ENCODE measurements at places on chromosomes 2 and 18.
A peak's percentile ranks its signal among the peaks of the same experiment; 100 is the strongest.

DNA sequence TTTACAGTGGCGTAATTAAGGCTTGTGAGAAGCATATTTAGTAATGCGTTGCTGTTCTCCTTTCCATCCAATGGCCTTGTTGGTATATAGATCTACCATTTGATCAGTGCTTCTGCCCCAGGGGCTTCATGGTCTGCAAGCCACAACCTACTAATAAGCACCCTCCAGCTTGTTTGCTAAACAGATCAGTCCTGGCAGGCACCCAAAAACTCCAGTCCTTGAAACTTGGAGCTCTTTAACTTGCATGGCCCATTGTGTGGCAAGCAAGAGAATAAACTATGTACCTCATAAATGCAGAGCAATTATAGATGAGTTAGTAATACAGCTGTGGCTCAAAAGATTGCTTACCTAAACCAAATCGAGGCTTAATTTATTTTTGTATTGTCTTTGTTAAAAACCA is 158.5 kb downstream of the FTCDNL1 start:
- DNase-seq, result no peak

DNA sequence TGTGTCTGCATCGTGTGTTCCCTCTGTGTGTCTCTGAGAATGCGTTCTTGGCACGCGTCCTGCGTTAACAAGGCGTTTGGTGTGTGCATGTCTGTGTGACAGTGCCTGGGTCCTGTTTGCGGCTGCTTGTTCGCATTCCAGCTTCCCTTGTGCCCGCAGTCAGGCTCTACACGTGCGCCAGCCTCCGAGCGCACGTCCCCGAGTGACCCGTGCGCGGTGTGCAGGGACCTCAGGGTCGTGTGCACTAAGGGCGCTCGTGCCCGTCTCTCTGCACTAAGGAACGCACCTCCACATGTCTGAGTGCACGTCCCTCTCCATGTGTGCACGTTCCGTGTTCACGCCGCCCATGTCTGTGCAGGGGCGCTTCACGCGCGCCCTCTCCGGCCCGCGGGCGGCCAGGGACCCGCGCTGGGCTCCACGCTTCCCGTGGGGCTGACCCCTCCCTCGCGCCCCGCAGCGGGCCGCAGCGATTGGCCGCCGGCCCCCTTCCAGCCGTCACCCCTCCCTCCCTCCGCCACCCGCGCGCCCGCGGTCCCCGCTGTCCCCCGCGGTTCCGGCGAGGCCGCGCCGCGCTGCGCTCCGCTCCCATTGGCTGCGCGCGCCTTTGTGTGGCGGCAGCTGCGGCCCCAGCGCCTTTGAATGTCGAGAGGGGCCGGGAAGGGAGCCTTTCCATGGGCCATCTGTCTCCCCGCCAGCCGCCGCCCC is 229.4 kb downstream of the HAUS1 start:
- no peak for DNase-seq

- DNase-seq, result no peak
These were observed 198.7 kb upstream of the DTNA start for GRCh38 chr18:34511435-34511834.

GRCh38 chr2:127401757-127402695 is 14.3 kb upstream of the MAP3K2 start:
- DNase-seq, result no peak

GRCh38 chr2:207289295-207290018 is 123.7 kb upstream of the KLF7 start:
- DNase-seq, result no peak

GRCh38 chr2:149841396-149841795 is 253.8 kb upstream of the MMADHC start:
- no peak for DNase-seq

- DNase-seq, result no peak
These were observed 54.5 kb upstream of the NPAS2 start for GRCh38 chr2:100765481-100765880.

DNA sequence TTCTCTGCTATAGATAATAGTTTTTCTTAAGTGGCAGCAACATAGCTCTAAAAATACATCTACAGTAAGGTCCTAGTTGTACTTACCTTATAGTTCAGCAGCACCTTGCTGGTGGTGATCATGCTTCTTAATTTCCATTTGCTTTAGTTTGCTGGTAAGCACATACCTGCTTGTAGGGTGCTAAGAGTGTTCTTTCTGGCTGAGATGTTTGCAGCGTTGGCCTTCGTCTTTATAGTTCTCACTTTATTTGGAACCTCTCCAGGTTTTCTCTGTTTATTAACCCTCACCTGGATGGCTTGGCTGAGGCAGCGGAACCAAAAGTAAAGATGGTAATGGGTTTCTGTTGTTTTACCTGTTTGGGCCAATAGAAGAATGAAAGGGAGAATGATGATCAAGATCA is 123.6 kb upstream of the EFEMP1 start:
- DNase-seq, result no peak

DNA sequence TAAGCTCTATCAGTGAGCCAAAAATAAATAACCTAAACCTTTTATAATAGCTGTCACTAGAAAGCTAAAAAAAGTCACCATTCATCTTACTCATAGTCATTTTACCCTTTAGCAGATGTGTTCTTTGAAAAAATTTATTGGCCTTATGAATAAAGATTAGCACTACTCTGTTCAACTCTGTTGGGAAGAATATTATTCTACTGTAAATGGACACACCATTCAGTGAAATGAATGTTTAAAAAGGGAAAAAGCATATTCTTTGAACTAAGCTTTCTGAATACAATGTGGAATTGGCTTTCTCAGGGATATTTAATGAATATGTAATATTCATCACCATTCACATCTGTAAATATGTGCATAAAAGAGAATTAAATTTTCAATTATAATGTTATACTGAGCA is 422.0 kb downstream of the CBLN2 start:
- DNase-seq, result no peak

- DNase-seq, result no peak
These were observed 3.9 kb downstream of the MARCO start for GRCh38 chr2:118945881-118946280.

GRCh38 chr2:27238976-27239375 is 21.8 kb downstream of the CAD start:
- DNase-seq, result no peak

DNA sequence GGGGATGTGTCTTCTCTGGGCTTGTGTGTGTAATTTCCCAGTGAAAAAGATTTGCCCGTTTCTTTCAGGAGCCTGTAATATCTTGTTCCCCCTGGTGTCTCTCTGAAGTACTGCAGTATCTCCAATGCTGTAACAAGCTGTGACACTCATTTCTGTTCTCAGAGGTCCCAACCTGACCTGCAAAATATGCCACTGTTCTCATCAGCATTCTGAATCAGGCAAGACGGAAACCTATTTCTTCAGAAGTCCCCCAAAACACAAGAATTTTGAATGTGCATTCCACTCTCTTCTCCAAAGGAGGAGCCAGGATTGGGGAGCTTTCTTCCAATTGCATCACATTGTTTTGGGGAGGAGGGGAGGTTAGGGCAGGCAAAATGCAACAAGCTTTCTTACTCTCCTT is 77.0 kb upstream of the CNGA3 start:
- peak; percentile 27 for DNase-seq

DNA sequence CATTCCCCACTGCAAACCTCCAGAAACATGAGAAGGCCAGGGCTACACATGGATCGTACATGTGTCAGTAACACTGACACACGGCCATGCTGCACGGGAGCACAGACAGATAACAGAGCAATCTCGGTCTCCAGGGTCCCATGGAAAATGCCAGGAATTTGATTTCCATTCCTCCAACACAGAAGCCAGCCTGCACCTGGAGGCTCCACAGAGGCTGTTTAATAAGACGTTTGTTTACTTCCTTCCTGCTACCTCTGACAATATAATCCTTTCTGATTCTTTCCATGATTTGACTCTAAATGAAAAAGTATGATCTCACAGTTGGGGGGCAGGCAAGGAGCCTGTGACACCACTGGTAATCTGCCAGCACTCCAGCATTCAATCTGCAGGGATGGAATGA is 210.9 kb upstream of the DDX18 start:
- DNase-seq, result no peak

- DNase-seq, result no peak
These were observed 43.5 kb downstream of the PSTPIP2 start for GRCh38 chr18:46028536-46028891.

DNA sequence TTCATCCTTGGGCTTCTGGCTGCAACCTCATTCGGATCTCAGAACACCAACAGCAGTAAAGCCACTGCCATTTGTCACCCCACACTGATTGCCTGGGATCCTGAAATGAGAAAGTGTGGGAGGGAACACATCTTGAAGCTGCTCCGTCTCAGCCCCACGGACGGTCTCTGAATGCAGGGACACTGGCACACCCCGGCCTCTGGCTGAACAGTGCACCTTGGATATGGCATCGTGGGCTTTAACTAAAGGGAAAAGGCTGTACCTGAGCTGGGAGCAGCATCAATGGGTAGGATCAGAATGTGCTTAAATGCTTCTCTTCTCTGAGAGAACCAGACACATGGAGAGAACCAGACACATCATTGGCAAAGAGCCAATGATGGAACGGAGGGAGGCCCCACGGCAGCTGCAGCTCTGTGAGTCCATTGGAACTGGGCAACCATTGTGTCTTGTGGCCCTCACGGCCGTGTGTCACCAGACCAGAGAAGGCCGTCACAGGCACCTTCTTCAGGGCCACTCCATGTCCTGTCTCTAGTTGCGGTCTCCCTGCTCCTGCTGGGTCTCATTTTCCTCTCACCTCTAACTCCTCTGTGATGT is 193.4 kb upstream of the MYT1L start:
- DNase-seq, result no peak

DNA sequence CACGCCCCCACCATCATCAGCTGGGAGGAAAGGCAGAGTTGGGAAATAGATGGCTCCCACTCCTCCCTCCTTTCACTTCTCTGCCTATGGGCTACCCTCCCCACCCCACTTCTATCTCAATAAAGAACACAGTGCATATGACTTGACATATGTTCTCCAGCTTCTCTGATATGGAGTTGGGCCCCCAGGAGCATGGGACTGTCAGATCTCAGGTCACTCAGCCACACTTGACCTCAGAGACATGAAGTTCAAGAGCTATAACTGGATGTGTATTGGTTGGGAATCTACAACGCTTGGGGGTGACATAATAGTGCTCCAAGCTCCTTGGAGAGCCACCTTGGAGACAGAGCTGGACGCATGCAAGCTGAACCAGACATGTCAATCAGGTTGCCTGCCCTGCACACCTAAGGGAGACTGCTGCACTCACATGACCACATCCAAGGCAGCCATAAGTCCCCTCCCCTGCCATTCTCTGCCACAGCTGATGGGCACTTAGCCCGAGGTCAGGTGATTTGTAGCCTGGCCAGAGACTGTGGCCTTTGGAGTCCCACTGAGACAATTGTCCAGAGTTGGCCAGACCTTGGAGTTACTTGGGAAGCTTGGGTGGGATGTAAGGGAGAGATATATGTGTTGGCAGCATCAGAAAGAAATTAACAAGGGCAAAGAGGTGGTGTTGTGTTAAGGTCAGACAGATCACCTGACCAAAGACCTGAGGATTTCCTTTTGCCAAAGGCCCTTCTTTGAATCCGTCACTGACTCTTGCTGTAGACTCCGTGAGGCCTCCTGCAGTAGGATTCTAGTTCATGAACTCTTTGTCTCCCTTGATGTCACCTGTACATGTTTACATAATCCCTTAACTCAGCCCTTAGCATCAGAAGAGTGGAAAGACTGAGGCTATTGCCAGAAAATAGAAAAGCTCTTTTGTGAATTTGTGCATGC is 3.7 kb downstream of the INHA start:
- DNase-seq, result no peak

GRCh38 chr2:126715111-126715510 is 59.2 kb downstream of the GYPC start:
- no peak for DNase-seq

- no peak for DNase-seq
These were observed 90.5 kb downstream of the MYO5B start for GRCh38 chr18:50104421-50104820.

DNA sequence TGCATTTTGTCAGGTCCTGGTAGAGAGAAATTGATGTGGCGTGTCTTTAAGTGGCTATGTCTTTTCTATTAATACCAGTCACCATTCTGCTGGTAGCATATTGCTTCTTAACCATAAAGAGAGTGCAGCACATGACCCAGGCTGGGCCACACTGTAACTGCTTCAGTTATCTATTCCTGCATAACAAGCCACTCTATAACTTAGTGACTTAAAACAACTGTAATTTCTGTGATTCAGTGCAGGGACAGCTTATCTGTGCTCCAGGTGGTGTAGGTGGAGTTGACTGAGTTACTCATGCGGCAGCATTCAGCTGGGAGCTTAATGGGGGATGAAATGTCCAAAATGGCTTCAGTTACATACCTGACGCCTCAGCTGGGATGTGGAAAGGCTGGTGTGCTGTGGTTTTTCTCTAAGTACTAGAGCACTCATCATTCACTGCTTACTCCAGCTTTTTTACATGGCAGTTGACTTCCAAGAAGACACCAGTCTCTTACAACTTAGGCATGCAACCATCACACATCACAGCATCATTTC is 742.4 kb downstream of the SATB2 start:
- DNase-seq, result no peak

Data from CD4-positive, alpha-beta T cell treated with Interleukin-1 beta for 1 hour (primary cell).